ENCODE measurements at places on chromosomes 7 and 10.

- H3K27ac ChIP-seq, result peak within 1 kb of the TSS; percentile 97
- peak within 1 kb of the TSS; percentile 90 for H3K4me3 ChIP-seq
- peak; percentile 85 for DNase-seq
- peaks cover 14% of the 10 kb centered on the region for H3K4me1 ChIP-seq
These were observed at the start of gene UPP1 for GRCh38 chr7:48089046-48090003. Gene UPP1 (plus strand): TSS chr7:48089265. CDS start chr7:48094784, 5,519 bp downstream.

GRCh38 chr10:14889318-14889717 is 10.7 kb downstream of the SUV39H2 start:
- no peaks in the 10 kb centered on the region for H3K27me3 ChIP-seq
- no peaks in the 10 kb centered on the region for H3K36me3 ChIP-seq
- no peak overlapping the region for H3K4me3 ChIP-seq

DNA sequence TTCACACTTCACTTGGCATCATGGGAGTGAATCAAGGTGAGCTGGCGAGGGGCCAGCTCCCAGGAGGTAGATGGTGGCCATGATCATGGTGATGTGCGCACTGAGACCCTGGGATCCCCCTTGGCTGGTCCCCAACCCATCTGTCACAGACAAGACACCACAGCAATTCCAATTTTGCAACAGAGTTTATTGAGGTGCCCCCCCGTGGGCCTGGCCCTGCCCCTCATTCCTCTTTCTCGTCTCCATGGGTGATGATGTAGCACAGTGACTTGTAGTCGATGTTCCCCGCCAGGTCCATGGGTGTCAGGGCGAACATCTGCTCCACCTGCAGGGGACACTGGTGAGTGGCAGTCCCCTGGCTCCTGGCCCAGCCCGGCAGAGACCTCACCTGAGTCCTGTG is 2.4 kb downstream of the MYL7 start:
- H3K27me3 ChIP-seq, result no peaks in the 10 kb centered on the region
- H3K27ac ChIP-seq, result no peak overlapping the region
- DNase-seq, result no peak

GRCh38 chr10:54139819-54140428 is 661.1 kb downstream of the PCDH15 start:
- DNase-seq, result no peak
- no peaks in the 10 kb centered on the region for H3K36me3 ChIP-seq
- no peak overlapping the region for H3K27ac ChIP-seq
- no peak overlapping the region for H3K4me3 ChIP-seq

- DNase-seq, result no peak
- no peaks in the 10 kb centered on the region for H3K36me3 ChIP-seq
- H3K27ac ChIP-seq, result no peak overlapping the region
- no peak overlapping the region for H3K4me3 ChIP-seq
- no peaks in the 10 kb centered on the region for H3K4me1 ChIP-seq
These were observed 154.4 kb upstream of the MKLN1 start for GRCh38 chr7:131173145-131173890.

DNA sequence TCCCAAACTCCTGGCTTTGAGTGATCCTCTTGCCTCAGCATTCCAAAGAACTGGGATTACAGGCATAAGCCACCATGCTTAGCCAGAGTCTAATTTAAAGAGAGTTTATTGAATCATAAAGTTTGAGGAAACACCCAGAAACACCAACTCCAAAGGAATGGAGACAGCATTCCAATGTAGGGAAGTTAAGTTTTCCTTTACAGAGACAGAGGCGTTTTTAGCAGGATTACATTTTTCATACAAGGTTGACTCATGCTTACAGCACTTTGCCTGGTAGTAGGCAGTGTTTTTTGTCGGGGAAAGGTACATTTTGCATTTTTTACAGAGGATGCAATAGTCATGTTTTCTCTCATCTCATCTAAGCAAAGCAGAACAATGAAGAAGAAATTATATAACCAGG is 18.9 kb upstream of the OPN4 start:
- H3K27ac ChIP-seq, result no peak overlapping the region
- H3K4me1 ChIP-seq, result peaks cover 12% of the 10 kb centered on the region
- H3K4me3 ChIP-seq, result no peak overlapping the region
- H3K36me3 ChIP-seq, result no peaks in the 10 kb centered on the region
- DNase-seq, result peak; percentile 47

DNA sequence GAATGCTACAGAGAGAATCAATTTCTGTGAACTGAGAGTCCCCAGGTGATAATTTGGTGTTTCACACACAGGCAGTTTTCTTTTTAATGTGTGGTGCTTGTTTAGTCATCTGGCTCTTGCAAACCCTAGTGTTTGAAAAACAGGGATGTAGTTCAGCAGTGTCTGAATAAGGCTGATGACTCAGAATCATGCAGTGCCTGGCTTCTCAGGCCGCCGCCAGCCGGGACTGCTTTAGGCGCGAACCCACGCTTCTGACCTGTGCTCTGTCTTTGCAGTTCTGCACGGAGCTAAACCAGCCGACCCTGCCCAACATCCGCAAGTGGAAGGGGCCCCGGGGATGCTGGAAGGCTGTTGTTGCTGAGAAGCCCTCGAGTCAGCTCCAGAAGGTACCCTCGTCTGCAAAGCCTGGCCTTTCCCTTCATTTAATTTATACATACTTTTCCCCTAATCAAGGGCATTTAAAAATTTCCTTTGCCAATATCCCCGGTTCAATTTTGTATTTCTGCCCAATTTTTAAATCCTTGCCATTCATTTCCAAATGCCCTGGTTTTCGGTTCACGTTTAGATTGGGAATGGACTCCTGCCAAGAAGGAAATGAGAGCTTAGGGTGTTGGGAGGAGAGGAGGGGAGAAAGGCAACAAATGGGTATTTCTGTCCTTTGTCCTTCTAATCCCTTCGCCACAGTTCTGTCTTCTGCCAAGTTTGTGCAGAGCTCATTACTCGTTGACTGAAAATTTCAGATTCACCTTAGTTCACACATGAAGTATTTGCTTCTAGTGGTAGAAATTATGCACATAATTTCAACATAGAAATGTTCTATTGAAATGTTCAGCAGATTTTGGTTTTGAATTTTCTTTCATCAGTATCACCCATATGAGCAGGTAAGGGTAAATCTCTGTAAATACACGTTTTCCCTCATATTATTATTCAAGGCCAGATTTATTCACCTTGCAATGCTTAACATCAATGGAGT is 108.5 kb upstream of the ANLN start:
- H3K4me1 ChIP-seq, result peaks cover 51% of the 10 kb centered on the region
- H3K27ac ChIP-seq, result peak overlapping the region; percentile 74
- no peak overlapping the region for H3K4me3 ChIP-seq
- H3K27me3 ChIP-seq, result no peaks in the 10 kb centered on the region
- no peaks in the 10 kb centered on the region for H3K36me3 ChIP-seq

DNA sequence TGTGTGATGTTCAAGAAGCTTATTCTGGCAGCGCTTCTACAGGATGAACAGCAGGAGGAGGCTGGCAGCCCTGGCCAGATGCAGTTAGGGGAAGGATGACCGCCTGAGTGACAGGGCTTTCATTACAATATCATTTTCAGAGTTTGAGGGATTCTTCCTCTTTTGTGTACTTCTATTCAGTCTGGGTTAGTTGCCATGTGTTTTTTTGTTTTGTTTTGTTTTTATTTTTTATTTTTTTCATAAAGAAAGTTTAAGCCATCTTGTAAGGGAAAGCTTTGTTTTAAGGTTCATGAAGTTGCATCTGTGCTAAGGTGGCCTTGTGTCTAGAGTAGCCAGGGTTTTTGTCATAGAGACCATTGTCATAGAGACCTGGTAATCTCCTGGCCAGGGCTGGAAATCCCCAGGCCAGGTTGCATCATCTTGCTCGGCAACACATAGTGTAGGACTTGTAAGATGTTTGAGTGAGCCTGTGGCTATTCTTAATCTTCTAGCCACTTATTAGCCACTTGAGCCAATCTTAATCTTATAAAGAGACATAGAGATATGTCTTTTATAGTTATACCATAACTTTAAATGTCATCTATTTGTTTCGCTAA is 230.5 kb upstream of the TMEM229A start:
- no peaks in the 10 kb centered on the region for H3K36me3 ChIP-seq
- no peaks in the 10 kb centered on the region for H3K27me3 ChIP-seq
- H3K4me1 ChIP-seq, result no peaks in the 10 kb centered on the region

DNA sequence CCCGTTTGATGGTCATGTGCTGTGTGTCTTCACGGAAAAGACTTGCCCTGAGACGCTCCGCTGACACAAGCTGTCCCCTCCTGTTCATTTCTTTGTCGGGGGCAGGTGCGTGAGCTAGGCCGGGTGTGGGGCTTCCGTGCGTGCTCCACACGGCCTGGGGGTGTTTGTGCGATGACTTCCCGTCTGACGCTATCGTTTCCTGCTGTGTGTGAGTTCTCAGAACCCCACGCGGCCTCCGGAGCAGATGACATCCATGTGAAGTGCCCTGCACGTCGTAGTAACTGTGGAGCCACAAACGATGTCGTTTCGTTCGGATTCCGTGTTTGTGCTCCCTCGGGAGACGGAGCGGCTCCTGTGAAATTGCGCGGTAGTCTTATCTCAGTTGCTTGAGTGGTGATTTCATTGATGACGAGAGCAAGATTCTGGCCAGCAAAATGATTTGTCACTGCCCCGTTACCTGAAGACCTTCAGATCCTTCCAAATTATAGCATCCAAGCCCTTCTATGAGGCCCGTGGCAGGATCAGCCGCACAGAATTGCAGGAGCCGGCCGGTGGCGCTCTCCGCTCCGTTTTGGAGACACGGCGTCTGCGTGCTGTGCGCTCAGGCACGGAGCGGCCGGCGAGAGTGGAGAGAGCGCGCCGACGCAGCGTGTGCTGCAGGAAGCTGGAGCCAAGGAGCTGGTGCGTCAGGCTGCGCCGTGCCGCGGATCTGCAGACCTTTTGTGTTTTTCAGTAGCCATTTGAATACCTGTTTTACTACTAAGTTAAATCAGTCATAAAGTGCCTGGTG is 94.9 kb downstream of the NKX6-2 start:
- H3K4me3 ChIP-seq, result no peak overlapping the region
- no peak for DNase-seq
- H3K27me3 ChIP-seq, result no peaks in the 10 kb centered on the region
- H3K27ac ChIP-seq, result no peak overlapping the region
- no peaks in the 10 kb centered on the region for H3K36me3 ChIP-seq

GRCh38 chr10:129653428-129653827 is 186.4 kb downstream of the MGMT start:
- no peaks in the 10 kb centered on the region for H3K36me3 ChIP-seq
- DNase-seq, result no peak
- no peaks in the 10 kb centered on the region for H3K4me1 ChIP-seq
- H3K4me3 ChIP-seq, result no peak overlapping the region
- no peaks in the 10 kb centered on the region for H3K27me3 ChIP-seq

- no peaks in the 10 kb centered on the region for H3K27me3 ChIP-seq
- no peaks in the 10 kb centered on the region for H3K36me3 ChIP-seq
- H3K27ac ChIP-seq, result no peak overlapping the region
- no peaks in the 10 kb centered on the region for H3K4me1 ChIP-seq
- H3K4me3 ChIP-seq, result no peak overlapping the region
- no peak for DNase-seq
These were observed 116.7 kb downstream of the RGS10 start for GRCh38 chr10:119425881-119426170.

DNA sequence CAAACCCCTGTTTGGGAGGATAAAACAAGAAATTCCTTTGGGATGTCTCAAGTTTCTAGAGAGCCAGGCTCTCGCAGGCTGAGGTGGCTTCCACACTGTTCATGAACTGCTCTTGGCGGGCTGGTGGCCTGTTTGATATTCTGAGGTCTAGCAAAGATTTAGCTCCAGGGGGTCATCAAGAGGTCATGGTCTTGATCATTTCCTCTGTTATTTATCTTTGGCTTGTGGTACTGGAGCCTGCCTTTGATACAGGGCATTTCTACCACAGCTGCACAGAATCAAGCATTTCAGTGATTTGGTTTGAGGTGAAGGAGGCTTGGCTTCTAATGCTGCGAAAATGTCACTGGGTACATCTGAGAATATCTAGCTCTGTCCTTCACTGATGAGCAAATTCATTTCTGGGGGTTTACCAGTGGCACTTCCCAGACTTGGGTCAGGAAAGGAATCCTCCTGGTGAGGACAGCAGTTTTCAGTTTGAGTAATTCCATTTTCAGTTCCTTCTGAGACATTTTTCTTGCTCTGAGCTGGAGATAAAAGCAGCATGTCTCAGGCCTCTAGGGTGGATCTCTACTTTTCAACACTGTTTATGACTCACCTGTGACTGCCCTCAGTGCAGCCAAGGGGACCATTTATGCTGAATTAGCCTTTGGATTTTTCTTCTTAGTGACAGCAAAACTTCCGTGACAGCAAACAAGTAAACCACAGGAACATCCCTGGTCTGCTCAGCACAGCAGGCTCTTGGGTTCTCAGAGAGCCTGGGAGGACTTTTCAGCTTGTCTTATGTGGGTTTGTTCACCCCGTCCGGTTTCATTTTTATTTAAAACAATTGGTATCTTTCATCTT is 312.0 kb downstream of the RNLS start:
- H3K27ac ChIP-seq, result peak overlapping the region; percentile 47
- no peaks in the 10 kb centered on the region for H3K27me3 ChIP-seq
- H3K36me3 ChIP-seq, result no peaks in the 10 kb centered on the region
- DNase-seq, result no peak
- peaks cover 13% of the 10 kb centered on the region for H3K4me1 ChIP-seq

- no peaks in the 10 kb centered on the region for H3K27me3 ChIP-seq
- H3K4me3 ChIP-seq, result no peak overlapping the region
- H3K27ac ChIP-seq, result no peak overlapping the region
These were observed 167.9 kb downstream of the LCOR start for GRCh38 chr10:96999987-97000386.

GRCh38 chr7:140316165-140316661 is 82.1 kb downstream of the SLC37A3 start:
- no peaks in the 10 kb centered on the region for H3K27me3 ChIP-seq
- H3K27ac ChIP-seq, result peak overlapping the region; percentile 31
- peaks cover 5% of the 10 kb centered on the region for H3K4me1 ChIP-seq
- peak; percentile 51 for DNase-seq
- H3K36me3 ChIP-seq, result no peaks in the 10 kb centered on the region
- H3K4me3 ChIP-seq, result no peak overlapping the region

- H3K27me3 ChIP-seq, result no peaks in the 10 kb centered on the region
- no peaks in the 10 kb centered on the region for H3K36me3 ChIP-seq
These were observed 5.9 kb downstream of the FOXK1 start for GRCh38 chr7:4687956-4688355.

- peaks cover 92% of the 10 kb centered on the region for H3K27me3 ChIP-seq
- peaks cover 19% of the 10 kb centered on the region for H3K4me1 ChIP-seq
- no peaks in the 10 kb centered on the region for H3K36me3 ChIP-seq
- no peak overlapping the region for H3K27ac ChIP-seq
- DNase-seq, result no peak
These were observed 1.4 kb upstream of the HOXA7 start for GRCh38 chr7:27157702-27158431.

Data from hepatocyte (in vitro differentiated cells).